Activated T-helper 17 cell treated with anti-CD3 and anti-CD28 coated beads, Interleukin-2, amount 50 U/mL, for 72 hours (primary cell): ENCODE measurements at places on chromosomes 16 and 17. TPM values are rescaled to one million over a fixed set of nuclear protein-coding genes. Genes with fewer than 3 reads are reported as not detected.

GRCh38 chr17:82963104-82963950, 116.1 kb upstream of the METRNL start:
- no peak for ATAC-seq

The SLC47A2 gene
- not detected for total RNA-seq

DNA sequence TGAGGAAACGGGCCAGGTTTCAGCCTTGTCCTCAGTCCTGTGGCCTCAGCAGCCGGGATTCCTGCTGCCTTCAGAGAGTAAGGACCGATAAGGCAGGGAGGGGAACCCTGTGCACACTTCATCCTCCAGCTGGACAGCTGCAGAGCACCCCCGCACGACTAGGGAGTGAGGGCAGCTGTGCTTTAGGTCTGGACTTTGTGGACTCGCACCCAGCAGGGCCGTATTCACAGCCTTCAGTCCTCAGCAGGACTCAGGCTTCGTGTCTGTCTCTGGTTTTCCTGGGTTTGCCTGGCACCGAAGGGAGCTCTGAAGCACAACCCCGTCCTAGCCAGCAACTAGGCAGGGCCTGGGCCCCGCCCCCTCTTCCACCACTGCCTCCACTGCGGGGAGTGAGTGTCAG, 45.8 kb upstream of the CACNG5 start:
- ATAC-seq = no peak

- ATAC-seq = no peak
Observed at GRCh38 chr17:72518753-72519597, 398.2 kb downstream of the SOX9 start.

The CRYBA1 gene
- total RNA-seq = not detected

DNA sequence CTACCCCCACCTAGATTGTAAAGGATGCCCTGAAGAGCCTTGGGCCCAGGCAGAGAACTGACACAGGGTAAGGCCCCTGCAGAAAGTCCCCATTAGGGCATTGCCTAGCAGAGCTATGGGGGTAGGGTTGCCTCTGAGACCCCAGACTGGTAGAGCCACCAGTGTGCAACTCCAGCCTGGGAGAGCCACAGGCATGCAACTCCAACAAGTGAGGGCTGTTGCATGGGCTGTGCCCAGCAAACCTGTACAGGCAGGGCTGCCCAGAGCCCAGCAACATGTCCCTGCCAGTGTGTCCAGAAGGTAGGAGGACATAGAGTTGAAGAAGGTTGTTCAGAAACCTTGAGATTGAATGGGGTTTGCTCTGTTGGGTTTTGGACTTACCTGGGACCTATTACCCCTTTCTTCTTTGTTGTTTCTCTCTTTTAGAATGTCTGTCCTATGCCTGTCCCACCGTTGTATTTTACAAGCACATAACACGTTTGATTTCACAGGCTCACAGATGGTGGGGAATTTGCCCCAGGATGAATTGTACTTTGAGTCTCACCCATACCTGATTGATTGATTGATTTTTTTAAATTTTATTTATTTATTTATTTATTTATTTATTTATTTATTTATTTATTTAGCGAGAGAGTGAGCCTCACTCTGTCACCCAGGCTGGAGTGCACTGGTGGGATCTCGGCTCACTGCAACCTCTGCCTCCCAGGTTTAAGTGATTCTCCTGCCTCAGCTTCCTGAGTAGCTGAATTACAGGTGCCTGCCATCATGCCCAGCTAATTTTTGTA, 16.4 kb downstream of the SGF29 start:
- ATAC-seq = no peak

DNA sequence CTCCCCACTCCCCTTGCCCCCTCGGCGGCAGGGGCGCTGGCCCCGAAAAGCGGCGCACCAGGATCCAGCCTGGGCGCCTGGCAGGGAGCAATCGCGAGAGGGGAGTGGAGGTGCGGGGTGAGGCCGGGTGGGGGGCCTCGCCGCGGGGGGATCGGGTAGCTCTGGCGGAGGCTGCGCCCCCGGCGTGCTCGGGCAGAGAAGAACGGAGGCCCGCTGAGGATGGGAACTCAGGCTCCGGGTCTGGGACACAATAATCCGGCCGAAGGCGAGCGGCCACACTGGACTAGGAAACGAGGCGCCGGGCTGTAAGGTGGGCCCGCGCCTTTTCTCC, 721 bp upstream of the PCGF2 start:
- ATAC-seq = no peak
